Stimulated activated CD4-positive, alpha-beta T cell treated with anti-CD3 and anti-CD28 coated beads, Interleukin-4, amount 100 ng/mL, for 24 hours (primary cell): ENCODE measurements at places on chromosomes 5 and 9.
A peak's percentile ranks its signal among the peaks of the same experiment; 100 is the strongest.

DNA sequence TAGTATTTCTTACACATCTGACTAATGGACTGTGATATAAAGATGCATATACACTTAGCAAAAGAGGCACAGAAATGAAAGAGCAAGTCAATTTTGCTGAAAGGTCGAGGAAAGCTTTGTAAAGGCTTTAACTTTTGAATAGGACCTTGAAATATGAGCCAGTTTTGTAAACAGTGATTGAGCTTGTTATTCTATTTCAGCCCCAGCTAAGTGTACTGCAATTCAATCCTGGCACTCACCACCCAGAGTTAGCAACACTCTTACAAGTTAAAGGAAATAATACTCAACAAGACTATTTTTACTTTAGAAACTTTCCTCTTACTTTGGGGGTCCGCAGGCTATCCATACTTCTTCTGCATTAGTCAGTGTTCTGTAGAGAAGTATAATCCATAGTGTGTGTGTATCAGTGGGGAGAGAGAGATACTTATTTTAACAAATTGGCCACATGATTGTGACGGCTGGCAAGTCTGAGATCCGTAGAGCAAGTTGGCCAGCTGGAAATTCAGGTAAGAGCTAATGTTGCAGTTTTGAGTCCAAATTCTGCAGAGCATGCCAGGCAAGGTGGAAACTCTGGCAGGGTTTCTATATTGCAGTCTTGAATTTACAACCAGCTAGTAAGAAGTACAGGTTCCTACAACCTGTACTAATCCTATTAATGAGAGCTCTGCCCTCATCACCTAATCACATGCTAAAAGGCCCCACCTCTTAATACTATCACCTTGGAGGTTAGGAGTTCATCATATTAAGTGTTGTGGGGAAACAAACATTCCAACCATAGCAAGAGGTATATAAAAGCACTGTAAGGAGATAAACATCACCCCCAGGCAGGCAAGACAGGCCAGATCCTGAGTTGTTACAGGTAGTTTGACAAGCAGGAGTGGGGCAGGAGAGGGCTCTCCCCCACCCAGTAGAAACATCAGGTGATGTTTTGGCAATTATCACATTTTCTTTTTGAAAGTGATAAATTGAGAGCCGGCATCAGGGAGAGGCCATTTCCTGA is 33.6 kb downstream of the IL7R start:
- no peak for DNase-seq

DNA sequence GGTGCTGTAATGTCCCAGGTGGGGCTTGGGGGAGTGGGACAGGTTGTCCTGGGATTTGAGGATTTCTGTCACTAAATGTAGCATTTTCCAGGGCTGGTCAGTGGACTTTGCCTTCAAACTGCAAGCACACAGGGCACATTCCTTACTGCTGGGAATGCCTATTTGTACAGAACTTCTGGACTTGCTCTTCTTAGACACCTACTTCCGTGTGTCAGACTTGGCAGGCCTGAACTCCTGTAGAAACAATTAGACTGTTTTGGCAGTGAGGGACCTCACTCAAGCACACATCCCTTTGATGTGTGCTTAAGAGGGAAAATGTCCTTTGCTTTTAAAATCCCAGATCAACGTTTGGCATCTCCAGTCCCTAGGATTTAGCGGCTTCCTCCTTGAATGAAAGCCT is 192.2 kb downstream of the PAPPA start:
- DNase-seq = no peak

- DNase-seq = no peak
Measured at GRCh38 chr9:18605766-18606180, 131.8 kb downstream of the ADAMTSL1 start.

GRCh38 chr5:156835905-156836304 is 14.2 kb upstream of the PPP1R2B start:
- DNase-seq = no peak

GRCh38 chr5:175463641-175464040 is 14.7 kb upstream of the SFXN1 start:
- no peak for DNase-seq

GRCh38 chr9:111151537-111151936 is 113.3 kb upstream of the LPAR1 start:
- no peak for DNase-seq

DNA sequence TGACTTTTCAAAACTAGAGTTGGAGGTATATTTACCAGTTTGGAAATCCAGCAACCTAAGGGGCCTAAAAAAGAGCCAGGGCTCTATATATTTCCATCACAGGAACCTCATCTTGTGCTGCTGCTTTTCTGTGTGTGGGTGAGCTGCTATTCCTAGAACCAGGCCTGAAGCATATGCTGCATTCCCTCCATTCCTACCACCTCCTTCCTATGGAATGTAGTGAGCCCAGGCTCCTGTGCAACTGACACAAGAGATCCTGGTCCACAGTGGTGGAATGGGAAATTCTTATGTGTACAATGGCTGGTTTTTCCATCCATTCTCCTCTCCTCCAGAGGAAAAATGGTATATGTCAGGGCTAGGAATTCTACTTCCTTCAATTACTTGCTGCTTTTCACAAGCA is 39.1 kb downstream of the SPEF2 start:
- no peak for DNase-seq

DNA sequence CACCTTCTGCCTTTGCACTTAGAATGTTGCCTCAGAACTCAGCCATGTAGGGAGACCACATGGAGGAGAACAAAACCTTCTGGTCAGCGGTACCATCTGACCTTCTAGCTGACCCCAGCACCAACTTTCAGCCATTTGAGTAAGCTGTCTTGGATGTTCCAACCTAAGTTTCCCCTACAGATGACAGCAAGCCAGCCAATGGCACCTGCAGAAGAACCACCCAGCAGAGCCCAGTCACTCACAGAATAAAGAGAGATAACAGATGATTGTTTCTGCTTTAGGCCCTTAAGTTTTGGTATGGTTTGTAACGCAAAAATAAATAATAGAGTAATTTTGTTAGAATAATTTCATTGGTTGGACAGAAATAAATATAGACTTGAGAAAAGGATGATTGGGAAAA is 10.4 kb downstream of the DNAH5 start:
- no peak for DNase-seq

- DNase-seq = peak; percentile 87
Measured at GRCh38 chr5:180071531-180072255, at the start of gene RNF130. TSS of gene RNF130 (minus strand) at chr5:180071759. CDS start at chr5:180071702, 57 bp downstream.

DNA sequence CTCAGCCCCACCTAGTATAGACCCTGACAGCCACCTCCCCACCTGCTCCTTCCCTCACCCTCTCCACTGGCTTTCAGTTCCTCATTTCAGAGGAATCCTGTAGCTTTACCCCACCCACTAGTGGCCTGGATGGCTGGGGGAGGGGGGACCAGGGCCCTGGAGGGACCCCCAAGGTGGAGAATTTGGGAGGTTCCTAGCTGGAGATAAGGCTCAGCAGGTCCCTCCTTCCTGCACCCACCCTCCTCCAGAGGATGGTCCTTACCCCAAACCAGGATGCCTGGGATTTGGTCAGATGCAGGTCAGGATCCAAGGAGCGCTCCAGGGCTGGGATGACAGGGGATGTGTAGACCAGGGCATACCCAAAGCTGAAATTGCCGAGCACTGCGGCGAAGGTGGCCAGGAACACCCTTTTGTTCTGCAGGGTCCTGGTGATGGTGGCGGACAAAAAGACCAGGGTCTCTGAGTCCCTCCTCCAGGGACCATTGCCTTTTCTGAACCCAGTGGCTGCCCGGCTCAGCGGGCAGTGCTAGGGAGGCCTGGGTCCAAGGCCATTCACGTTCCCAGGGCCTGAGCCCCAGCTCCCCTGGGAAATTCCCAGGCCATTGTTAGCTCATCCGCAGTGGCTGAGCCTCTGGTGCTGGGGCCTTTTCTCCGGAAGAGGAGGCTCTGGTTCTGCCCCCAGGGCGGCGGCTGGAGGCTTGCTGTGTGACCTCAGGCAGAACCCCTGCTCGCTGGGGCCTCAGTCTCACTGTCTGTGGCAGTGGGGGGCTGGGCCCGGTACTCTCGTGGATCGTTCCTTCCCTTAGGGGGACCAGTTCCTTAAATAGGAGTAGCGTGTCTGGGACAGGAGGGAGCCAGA is 678 bp downstream of the SLC2A6 start:
- DNase-seq = no peak

DNA sequence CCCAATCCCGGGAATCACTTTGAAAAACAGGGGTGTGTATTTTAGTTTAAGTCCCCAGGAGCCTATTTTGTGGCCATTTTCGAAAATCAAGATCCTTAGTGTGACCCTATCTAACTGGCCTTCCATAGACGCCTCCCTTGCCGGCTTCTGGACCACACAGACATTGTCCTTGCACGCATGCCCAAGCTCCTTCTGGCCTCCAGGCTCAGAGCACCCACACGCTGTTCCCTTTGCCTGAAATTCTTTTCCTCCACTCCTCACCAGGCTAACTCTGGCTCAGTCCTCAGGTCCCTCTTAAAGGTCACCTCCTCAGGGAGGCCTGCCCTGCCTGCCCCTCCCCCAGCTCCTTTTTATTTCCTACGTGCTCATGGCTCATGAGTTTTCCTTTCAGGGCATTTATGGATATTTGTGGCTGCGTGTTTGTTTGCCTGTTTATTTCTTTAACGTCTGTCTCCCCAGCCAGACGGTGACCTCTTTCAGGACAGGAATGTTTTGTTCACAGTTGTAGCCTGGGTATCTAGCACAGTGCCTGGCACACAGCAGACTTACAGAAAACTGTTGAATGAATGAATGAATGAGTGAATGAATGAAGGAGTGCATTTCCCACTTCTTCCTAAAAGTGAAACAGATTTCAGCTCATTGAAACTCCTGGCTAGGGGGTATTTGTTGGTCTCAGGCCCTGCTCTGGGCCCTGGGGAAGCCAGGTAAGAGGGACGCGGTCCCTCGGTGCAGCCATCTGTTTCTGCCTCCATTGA is 79.1 kb upstream of the IER5L start:
- DNase-seq = no peak

DNA sequence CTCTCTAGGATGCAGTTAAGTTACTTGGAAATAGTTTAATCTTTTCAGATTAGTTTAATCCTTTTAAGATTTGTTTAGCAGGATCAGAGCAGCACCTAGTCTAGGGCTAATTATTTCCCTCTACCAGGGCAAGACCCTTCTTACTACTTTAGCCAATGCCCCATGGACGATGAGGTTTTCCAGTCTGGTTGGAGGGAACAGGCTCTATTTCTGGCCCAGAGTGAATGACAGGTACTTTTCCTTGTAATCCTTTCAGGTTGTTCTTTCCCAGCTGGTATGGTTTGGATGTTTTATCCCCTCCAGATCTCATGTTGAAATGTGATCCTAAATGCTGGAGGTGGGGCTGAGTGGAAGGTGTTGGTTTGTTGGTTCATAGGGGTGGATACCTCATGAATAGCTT is 27.2 kb downstream of the PTTG1 start:
- no peak for DNase-seq

GRCh38 chr5:67686746-67687145 is 490.1 kb upstream of the CD180 start:
- DNase-seq = no peak

- no peak for DNase-seq
Measured at GRCh38 chr9:114185570-114186490, 30.5 kb downstream of the COL27A1 start.

- no peak for DNase-seq
Measured at GRCh38 chr9:35908504-35909125, 675 bp upstream of the SPAAR start.

DNA sequence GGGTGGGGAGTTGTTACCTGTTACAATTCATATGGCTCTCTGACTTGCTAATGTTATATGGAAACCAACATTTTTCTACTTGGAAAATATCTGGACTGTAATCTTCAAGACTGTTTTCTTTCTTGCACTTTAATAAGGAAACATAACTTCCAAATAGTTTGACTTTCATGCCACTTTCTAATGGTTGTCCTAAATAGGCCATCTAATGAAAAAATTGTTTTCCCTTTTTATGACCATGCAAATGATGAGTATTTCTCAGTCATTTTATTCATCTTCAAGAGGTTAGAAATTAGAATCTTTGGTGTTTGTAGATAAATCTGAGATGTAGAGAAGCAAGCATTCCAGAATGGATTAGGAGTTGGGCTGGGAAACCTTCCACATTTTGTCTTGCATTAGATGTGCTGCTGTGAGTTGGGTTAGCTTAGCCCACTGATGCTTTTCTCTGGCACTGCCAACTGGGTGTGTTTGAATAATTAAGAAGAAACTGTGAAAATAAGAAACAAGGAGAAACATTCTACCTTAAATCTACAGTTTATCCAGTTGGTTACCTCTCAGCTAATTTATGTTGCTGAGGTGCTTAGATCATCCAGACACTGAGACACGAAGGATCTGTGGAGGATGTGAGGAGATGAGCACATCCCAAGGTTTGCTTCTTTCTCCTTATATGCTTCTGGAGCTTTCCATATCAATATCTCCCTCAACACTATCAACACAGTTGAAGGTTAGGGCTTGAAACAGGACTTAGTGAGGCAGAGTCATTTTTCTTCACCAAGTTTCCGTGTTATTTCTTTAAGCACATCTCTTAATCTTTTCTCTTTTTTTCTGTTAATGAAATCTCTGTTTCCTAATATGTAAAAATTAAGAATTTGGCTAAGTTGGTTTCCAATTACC is 2.7 kb downstream of the RASGRF2 start:
- no peak for DNase-seq

DNA sequence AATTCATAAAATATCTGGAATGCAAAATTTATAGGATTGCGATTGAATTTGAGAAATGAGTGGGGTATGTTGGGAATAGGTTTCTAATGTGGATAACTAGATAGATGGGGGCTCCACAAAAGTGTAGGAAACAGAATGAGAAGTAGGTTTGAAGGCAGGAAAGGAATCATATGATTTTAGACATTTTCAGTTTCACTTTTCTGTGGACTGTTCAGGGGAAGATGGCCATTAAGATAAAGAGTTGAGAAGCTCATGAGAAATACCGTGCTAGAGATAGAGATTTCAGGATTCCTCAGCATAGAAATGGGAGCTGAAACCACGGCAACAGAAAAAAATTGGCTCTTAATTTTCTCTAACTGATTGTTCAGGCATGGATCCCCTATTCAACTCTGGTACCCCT is 163.4 kb upstream of the CD180 start:
- DNase-seq = no peak

- DNase-seq = peak; percentile 83
Measured at GRCh38 chr5:76402251-76402885, 717 bp upstream of the IQGAP2 start.

GRCh38 chr5:161865510-161865909 is 17.6 kb downstream of the GABRA1 start:
- DNase-seq = no peak

- DNase-seq = no peak
Measured at GRCh38 chr5:90930756-90931431, 372.3 kb downstream of the ADGRV1 start.

DNA sequence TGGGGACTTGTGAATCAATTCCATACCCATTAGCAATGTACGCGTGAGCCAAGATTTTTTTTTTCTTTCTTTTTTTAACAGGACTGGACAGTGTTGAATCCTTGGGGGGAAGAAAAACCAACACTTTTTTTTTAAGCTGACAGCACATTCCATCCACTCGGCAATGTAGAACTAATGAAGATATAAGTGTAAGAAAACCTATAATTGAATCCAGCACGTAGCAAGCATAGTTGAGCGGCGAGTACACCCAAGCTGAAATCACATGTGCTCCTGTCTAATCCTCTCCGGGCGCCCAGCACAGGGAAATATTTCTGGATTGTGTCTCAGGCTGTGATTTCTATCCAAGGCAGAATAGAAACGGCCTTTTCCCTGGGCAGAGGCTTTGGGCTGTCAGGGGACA is 118.2 kb downstream of the BOD1 start:
- DNase-seq = no peak

- no peak for DNase-seq
Measured at GRCh38 chr9:15253786-15254185, 53.2 kb downstream of the TTC39B start.
